ENCODE measurements at places on chromosomes 13 and 19.

- no peak for DNase-seq
Measured at GRCh38 chr19:38118176-38118575, 105.8 kb downstream of the DPF1 start.

DNA sequence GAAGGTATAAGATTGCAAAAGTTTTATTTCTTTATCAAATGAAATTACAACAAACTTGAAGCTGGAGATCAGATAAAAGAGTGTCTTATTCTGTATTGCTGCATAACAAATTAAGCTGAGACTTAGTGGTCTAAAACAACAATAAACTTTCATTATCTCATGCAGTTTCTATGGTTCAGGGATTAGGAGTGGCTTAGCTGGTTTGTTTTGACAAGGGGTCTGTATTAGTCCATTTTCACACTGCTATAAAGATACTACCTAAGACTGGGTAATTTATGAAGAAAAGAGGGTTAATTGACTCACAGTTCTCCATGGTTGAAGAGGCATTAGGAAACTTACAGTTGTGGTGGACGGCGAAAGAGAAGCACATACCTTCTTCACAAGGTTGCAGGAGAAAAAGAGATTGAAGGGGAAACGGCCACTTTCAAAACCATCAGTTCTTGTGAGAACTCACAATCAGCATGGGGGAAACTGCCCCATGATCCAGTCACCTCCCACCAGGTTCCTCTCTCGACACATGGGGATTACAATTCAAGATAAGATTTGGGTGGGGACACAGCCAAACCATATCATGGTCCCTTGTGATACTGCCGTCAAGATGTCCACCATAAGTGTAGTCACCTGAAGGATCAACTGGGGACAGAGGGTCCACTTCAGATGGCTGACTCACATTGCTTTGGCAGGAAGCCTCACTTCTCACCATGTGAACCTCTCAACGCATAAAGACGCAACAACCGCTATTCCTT is 97.8 kb downstream of the RNF17 start:
- no peak for DNase-seq

GRCh38 chr19:57802269-57802668 is 12.4 kb downstream of the ZNF552 start:
- no peak for DNase-seq

DNA sequence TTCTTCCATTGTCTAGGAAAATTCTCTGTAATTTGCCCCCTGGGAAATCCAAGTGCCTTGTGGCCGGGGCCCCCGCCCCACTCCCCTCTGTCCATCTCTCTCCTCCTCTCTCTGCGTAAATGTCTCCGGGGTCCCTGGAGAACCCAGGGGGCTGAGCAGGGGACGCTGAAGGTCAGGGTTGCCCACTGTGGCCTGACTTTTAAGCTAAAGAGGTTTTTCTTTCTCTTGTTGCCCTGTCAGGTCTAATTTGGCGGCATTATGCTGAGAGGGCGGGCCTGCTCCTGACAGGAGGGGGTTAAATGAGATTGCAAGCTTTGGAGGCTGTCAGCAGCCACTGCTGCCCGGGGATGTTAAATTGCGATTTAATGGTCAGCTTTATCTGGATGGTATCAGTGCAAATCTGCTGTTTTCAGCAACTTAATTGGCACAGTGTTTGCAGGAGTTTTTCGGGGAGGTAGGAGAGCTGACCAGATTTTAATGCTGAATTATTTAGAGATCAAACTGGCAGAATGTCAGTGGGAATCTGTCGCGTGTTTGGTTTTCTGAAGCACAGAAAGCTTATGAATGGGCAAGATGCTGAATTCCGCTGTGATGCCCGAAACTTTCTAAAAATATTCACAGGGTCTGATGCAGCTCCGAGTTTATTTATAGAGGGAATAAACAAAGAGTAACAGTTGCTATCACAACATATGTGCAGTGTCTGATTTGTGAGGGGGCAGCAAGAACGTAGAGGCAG is 93.2 kb upstream of the SOX1 start:
- no peak for DNase-seq

DNA sequence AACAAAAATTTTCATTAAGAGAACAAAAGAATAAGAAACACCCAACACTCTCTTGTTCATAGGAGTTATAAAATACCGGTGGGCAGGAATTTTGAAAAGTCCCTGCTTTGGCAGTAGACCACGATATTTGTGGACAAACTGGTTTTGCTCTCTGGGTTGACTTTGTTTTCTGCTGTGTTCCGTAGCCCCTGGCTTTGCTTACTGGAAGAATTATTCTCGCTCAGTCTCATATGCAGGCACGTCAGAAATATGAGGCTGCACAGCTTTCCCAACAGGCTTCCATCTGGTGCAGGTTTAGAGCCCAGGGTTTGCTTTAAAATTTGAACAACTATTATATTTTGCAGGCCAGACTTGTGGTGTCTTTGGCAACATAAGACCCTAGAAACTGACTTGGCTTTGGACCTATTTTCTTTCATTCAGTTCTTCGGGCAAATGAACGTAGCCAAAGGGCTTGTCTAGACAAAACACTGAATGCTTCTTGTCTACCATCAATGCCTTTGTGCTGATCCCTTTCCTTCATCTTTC is 2012.6 kb downstream of the PCDH9 start:
- no peak for DNase-seq

DNA sequence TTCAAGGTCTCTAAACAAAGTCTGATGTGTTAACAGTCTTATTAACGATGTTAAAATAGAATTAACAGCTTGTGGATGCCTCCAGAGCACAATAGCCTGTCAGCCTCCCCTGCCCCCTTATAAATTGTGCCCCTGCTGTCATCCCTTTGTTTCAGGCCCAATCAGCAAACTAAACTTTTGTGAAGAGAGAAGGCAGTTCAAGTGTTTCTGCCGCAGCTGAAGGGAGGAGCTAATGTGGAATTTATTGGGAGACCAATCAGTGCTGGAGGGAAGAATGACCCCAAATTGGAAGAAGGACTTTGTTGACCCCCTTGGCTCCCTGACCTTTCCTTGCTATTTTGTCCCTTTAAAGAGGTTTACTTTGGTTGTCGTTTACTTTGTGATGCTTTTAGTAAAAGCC is 160.5 kb downstream of the TM9SF2 start:
- no peak for DNase-seq

Measured in GM12892 (cell line).